ENCODE measurements at places on chromosomes 1 and 21.

GRCh38 chr1:220880362-220880670, 1.1 kb downstream of the HLX start:
- DNase-seq, result no peak

- DNase-seq, result no peak
Observed at GRCh38 chr1:170017478-170017877, 57.0 kb downstream of the KIFAP3 start.

DNA sequence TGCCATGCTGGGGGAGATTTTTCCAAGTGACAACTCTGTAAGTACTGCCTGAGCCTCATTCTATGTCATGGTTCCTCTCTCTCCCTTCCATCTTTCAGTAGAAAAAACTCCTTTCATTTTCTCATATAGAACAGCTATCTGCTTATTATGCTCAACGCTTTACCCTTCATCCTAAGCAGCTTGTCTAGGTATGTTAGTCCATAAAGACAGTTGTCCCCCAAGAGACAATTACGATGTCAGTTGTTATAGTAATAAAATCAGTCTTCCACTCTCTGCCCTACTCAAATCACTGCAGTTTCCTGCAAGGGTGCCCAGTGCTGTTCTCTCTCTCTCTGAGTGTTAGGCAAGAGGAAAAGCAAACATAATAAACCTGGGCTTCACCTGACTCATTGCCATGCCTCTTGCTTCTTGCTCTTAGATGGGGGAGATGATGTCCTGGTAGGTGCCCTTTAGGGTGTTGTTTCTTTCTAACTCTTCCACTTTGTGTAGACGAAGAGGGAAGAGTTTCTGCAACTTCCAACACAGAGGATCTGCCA, 59.4 kb downstream of the PAPPA2 start:
- no peak for DNase-seq

DNA sequence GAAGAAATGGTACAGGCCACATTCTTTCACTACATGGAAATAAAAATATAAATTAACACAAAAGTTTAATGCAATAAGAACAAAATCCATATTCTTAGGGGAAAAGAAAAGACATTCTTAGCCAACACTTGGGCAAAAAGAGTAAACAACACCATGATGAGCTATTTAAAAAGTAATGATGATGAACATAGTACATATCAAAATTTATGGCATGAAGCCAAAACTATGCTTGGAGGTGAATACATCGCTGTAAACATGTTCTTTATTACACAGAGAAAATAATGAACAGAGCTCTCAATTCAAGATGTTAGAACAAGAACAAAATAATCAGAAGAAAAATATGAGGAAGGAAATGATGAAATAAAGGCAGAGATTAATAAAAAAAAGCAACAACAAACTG, 158.2 kb downstream of the ZSCAN20 start:
- no peak for DNase-seq

DNA sequence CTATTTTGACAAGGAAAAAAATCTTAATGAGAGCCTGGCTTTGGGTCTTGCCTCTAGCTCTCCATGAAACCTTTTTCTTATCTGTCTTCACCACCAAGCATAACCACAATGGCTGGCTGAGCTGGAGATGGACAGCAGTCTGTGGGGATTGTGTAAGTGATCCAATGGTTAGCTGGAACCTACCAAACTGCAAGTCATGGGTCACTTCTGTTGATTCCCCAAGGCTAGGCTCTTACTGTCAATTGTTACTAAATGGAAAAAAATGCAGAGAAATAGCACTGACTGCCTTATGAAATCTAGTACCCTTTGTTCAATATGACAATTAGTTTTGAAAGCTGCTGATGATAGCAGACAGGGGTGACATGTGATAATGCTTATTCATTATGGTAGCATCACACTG, 359.0 kb downstream of the ST6GALNAC3 start:
- DNase-seq, result no peak

DNA sequence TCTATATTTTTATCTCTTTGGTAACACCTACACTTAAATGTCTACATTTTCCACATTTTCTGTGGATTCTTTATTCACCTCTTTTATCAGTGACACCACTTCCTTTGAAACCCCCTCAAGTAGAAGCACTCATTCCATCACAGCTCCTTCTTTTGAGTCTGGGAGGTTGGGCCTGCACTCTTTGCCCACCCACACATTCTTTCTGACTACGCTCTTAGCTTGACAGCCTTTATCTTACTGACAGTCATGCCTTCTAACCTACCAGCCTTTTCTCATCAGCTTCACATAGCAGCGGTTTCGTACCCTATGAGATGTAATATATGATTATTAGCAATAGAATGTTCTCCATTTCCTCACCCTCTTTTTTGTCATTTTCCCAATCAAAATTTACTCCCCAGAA, 151.9 kb downstream of the TNFSF18 start:
- no peak for DNase-seq

- no peak for DNase-seq
Observed at GRCh38 chr1:65564493-65564892, 144.0 kb downstream of the LEPR start.

- no peak for DNase-seq
Observed at GRCh38 chr21:32918478-32919120, 107.1 kb upstream of the OLIG2 start.

- no peak for DNase-seq
Observed at GRCh38 chr1:7954683-7955082, 6.8 kb upstream of the PARK7 start.

GRCh38 chr1:71001624-71002023, 46.0 kb downstream of the PTGER3 start:
- no peak for DNase-seq

DNA sequence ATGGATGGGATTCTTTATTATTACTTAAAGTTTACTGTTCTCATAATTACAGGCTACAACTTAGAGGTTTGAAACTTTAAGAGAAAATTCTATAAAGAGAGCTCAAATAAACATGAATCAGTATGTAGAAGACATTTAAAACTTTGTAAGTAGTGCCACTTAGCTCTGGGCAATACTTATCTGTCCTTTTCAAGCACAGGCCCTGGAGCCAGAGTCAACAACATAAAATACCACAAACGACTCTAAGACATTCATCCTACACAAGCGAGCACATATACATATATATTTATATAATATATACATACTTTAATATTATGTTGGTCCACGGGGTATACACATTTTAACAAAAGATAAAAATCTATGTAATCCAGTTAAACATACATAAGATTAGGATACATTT, 24.1 kb upstream of the TTC39A start:
- DNase-seq, result no peak

DNA sequence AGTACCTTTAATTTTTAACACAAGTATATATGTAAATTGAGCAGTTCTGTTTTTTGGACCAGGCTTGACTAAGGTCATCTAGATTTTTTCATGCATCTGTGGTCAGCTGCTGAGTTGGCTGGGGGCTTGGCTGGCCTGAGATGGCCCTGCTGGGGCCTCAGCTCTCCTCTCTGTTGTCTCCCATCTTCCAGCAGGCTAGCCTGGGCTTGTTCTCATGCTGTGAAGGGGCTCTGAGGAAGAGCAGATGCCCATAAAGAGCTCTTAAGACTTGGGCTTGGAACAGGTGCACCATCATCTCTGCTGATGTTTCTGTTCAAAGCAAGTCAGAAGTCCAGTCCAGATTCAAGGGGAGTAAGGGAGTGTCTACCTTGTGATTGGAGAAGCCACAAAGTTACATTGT, 51.2 kb upstream of the TNR start:
- DNase-seq, result no peak

DNA sequence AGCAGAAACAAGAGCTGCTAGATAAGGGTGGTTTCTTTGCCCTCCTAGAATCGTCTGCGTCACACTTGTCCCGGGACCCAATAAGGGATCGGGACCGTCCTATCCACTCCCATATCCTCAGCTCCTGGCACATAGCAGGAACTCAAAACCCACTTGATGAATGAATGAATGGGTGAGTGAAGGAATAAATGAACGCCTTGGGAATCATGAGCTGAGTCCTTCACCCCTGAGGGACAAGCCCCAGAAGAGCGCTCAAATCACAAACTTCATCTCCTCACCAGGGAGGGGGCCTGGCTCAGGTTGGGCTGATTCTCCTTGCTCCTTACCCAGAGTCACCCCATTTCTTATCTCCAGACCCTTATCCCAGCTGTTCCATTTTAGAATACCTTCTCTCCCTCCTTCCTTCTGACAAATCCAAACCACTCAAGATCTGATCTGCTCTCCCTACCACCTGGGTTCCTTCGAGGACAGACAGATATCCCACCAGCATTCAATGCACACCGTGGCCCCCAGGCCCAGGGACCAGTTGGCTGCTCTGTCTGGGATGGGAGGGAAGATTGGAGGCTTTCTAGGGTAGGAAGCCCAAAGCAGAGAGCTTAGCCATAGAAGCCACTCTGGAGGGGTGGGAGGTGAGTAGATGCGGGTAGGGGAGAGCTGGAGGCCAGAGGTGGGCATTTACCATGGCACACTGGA, 643 bp upstream of the MOB3C start:
- DNase-seq, result no peak

DNA sequence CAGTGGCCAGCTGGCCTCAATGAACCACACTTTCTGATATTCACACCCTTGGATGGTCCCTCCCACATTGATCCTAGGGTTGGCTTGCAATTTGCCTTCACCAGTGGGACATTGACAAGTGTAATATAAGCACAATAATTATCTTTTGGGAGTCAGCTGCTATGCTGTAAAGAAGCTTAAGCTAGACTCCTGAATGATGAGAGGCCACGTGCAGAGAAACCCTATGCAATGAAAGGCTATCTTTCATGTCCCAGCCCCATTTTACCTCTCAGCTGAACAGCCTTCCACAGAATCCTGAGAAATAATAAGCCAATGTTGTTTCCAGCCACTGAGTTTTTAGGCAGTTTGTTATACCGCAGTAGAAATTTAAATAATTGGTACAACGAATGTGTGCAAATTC, 11.1 kb upstream of the C8A start:
- DNase-seq, result no peak

DNA sequence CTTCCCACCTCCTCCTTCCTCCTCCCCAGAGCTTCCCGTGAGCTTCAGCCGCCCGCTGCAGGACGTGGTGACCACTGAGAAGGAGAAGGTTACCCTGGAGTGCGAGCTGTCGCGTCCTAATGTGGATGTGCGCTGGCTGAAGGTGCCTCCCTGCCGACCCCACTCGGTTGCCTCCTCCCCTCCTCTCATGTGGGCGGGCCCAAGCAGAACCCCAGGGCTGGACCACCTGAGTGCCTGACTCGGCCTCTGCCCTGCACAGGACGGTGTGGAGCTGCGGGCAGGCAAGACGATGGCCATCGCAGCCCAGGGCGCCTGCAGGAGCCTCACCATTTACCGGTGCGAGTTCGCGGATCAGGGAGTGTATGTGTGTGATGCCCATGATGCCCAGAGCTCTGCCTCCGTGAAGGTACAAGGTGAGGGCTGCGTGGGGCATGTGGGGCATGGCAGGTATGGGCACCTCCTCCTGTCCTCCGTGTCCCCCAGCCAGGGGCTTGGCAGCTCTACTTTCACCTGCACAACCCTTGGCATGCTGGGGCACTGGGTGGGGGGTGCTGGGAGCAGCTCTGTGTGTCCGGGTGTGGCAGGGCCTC, 69.2 kb downstream of the OBSCN start:
- DNase-seq, result no peak

DNA sequence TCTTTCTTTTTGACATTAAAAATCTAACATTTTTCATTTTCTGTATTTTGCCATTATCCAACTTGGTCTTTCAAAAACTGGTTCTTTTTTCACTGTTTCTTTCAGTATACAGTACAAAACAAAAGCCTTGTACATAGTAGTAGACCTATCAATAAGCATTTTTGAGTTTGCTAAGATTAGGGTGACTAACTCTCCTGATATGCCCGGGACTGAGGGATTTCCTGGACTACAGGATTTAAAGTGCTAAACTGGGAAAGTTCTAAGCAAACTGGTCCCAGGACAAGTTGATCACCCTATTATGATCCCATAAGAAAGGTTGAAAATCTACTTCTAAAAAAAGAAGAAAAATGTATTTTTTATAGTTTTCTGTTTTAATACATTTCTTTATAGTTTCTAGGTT, 120.9 kb downstream of the USP25 start:
- no peak for DNase-seq

GRCh38 chr1:222239130-222239529, 308.8 kb downstream of the HHIPL2 start:
- DNase-seq, result no peak

GRCh38 chr1:205344066-205344928, 12.4 kb downstream of the KLHDC8A start:
- DNase-seq, result peak; percentile 61

DNA sequence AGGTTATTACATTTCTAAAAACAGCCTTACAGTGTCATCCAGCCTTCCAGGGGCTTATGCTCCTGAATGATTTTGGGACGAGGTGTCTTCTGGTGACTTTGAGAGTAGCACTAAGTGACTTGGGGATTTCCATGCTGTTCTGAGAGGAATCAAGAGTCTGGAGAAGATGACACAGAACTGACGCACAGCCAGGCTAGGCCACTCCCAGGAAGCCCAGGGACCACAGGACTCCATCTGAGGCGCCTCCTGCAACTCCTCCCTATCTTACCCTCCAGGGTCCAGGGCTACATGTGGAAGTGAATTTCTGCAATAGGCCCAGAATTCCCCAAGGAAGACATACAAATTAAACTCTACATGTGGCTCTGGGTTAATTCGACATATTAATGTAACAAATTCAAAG, 92.5 kb downstream of the SLC25A24 start:
- no peak for DNase-seq

- DNase-seq, result no peak
Observed at GRCh38 chr21:43600642-43601402, 58.5 kb downstream of the HSF2BP start.

GRCh38 chr1:224488806-224489499, 54.4 kb upstream of the WDR26 start:
- no peak for DNase-seq

DNA sequence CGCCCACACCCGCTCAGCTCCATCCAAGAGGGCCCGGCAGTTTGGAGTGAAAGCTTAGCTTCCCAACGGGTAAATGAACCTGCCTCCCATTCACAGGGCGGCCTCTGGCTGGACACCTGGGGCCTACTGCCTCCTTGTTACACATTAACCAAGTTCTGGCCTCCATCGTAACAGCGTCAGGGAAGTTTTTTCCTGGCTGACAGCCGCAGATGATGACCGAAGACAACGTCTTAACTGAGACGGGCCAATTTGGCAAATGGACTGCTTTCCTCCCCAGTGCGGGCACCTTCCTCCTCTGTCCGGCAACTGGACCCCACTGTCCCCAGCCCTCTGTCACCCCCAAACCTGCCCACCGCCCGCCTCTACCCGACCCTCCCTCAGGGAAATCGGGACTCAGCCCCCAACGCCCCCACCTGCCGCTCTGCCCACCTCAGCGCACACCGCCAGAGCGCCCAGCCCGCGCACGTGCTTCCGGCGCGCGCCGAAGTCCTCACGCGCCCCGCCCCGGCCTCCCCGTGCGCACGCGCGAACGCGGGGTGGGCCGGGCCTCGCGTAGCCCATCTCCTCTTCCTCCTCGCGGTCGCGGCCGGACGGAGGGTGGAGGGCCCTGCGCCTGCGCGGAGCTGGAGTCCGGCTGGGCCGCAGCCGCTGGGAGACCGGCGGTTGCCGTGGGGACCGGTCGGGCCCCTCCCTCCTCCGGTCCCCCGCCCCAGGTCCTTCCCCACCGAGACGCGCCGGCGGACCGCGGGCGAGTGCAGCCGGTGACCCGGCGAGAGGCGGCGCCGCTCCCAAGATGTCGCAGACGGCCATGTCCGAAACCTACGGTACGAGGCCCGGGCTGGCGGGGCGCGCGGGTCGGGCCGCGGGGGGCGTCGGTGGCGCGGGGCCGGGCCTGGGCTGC, at the start of gene RAB4A:
RAB4A (plus strand) TSS at position 565 of the 901 bp plus-strand sequence; CDS start at position 794, 229 bp downstream.
- peak; percentile 87 for DNase-seq

- DNase-seq, result no peak
Observed at GRCh38 chr1:26994020-26994786, 711 bp downstream of the TRNP1 start.

- no peak for DNase-seq
Observed at GRCh38 chr1:18998016-18998724, 41.7 kb upstream of the IFFO2 start.

- no peak for DNase-seq
Observed at GRCh38 chr1:78047106-78047505, 1.3 kb downstream of the GIPC2 start.
